ENCODE measurements at places on chromosomes 11 and 22. TPM values are rescaled to one million over a fixed set of nuclear protein-coding genes. Genes with fewer than 3 reads are reported as not detected.

The C22orf42 gene
- total RNA-seq, result not detected

The PRG3 gene
- total RNA-seq, result not detected

The TUB gene
- total RNA-seq, result 6.4 TPM

The TMPRSS5 gene
- 0.13 TPM for total RNA-seq

The DCHS1 gene
- total RNA-seq, result 0.07 TPM

All from A549 treated with Mapracorat at 1 μM for 4 hours (cell line).